ENCODE measurements at places on chromosomes 11 and 22.

- no peaks in the 10 kb centered on the region for H3K4me1 ChIP-seq
- DNase-seq = peak; percentile 5
- H3K27ac ChIP-seq = no peak overlapping the region
- H3K27me3 ChIP-seq = peaks cover 19% of the 10 kb centered on the region
Measured at GRCh38 chr11:44446996-44447771, 118.3 kb upstream of the CD82 start.

DNA sequence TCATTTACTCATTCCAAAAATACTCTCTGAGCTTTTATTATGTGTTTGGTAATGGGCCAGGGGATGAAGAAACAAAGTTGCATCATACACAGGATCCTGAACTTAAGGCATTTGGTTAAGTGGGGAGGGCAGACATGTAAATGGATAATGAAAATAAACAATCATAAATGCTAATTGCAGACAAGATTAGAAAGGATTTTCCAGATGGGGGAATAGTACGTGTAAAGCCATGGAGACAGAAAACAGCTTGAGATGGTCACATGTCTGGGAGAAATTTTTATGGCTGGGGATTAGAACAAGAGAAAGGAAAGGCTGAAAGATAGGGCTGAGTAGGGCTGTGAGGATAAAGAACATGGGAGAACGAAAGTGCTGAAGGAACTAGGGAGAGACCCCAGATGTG is 534.3 kb upstream of the LARGE1 start:
- no peak overlapping the region for H3K27ac ChIP-seq
- no peaks in the 10 kb centered on the region for H3K4me1 ChIP-seq
- no peaks in the 10 kb centered on the region for H3K27me3 ChIP-seq
- no peaks in the 10 kb centered on the region for H3K36me3 ChIP-seq

DNA sequence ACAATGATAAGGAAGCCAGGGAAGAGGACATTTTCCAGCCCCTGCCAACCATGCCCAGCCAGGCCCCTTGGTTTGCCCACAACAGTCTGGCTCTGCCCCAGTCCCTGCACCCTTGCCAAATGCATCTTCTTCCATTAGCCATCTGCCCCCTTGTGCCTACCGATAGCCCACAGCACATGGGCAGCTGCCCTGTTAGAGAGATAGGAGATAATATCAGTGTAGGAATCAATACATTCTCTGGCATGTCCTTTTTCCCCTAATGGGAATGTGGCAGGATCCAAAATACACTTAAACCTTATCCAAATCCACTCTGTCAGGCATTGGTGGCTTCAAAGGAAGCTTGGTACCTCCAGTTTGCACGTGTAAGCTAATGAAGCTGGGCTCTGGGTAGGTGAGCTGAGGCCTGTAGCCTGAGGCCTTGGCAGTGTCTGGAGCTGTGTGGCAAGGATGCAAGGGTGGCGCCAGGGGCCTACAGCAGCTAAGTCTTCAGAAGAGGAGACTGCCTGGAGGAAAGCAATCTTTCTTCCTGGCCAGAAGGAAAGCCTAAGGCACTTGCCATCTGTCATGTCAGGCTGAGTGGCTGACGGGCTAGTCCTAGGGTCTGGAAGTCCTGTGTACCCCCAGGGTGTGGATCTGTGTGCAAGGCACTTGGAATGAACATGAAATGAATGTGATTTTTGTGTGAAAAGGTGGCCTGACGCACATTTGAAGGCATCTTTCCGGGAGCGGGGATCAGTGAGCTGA is 164.2 kb upstream of the TBCEL start:
- no peaks in the 10 kb centered on the region for H3K27me3 ChIP-seq
- H3K27ac ChIP-seq = no peak overlapping the region
- no peak overlapping the region for H3K4me3 ChIP-seq

- H3K27ac ChIP-seq = no peak overlapping the region
- H3K4me3 ChIP-seq = no peak overlapping the region
Measured at GRCh38 chr11:36126678-36127077, 162.5 kb downstream of the COMMD9 start.

DNA sequence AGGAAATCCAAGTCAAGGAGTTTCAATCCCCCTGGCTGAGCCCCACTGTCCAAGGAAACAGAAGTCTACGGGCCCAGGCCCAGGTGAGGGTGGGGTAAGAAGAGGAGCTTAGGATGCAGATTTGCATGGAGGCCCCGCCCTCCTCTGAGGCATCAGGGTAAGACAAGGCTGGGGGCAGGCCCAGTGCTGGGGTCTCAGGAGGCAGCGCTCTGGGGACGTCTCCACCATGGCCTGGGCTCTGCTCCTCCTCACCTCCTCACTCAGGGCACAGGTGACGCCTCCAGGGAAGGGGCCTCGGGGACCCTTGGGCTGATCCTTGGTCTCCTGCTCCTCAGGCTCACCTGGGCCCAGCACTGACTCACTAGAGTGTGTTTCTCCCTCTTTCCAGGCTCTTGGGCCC is 31.3 kb upstream of the IGLL5 start:
- H3K4me1 ChIP-seq = no peaks in the 10 kb centered on the region
- H3K4me3 ChIP-seq = no peak overlapping the region
- H3K36me3 ChIP-seq = no peaks in the 10 kb centered on the region
- H3K27me3 ChIP-seq = peaks cover 10% of the 10 kb centered on the region
- no peak overlapping the region for H3K27ac ChIP-seq
- no peak for DNase-seq

- H3K4me3 ChIP-seq = peak overlapping the region; percentile 59
- H3K27ac ChIP-seq = peak overlapping the region; percentile 100
- H3K4me1 ChIP-seq = peaks cover 55% of the 10 kb centered on the region
- H3K36me3 ChIP-seq = no peaks in the 10 kb centered on the region
- H3K27me3 ChIP-seq = no peaks in the 10 kb centered on the region
Measured at GRCh38 chr11:114291842-114292680, 4.1 kb upstream of the NNMT start.

GRCh38 chr11:131422496-131422895 is 52.1 kb downstream of the NTM start:
- H3K36me3 ChIP-seq = no peaks in the 10 kb centered on the region
- no peaks in the 10 kb centered on the region for H3K27me3 ChIP-seq
- H3K4me3 ChIP-seq = no peak overlapping the region
- DNase-seq = no peak
- H3K4me1 ChIP-seq = no peaks in the 10 kb centered on the region

GRCh38 chr11:106086135-106086534 is 8.7 kb downstream of the AASDHPPT start:
- no peak overlapping the region for H3K4me3 ChIP-seq
- peak overlapping the region; percentile 10 for H3K27ac ChIP-seq
- peaks cover 20% of the 10 kb centered on the region for H3K4me1 ChIP-seq
- H3K36me3 ChIP-seq = peaks cover 16% of the 10 kb centered on the region
- H3K27me3 ChIP-seq = no peaks in the 10 kb centered on the region

DNA sequence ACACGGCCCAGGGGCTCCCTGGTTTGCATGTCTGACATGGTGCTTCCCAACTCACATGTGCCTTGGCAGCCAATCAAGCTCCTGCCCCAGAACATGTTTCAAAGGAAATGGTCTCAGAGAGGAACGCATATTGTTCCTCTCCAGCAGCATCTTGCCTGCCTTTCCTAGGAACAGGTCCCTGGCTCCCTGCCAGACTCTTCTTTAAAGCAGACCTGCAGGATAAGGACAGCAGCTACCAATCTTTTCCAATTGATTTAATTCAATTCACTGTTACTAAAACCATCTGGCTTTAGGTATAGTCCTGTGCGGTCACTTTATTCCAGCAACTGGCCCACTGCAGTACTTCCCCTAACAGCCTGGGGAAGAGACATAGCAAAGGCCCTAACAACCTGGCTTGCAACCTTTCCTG is 79.9 kb downstream of the AMBRA1 start:
- H3K27ac ChIP-seq = no peak overlapping the region
- H3K36me3 ChIP-seq = no peaks in the 10 kb centered on the region
- no peak overlapping the region for H3K4me3 ChIP-seq

- H3K4me1 ChIP-seq = peaks cover 10% of the 10 kb centered on the region
- no peak overlapping the region for H3K27ac ChIP-seq
- no peaks in the 10 kb centered on the region for H3K27me3 ChIP-seq
Measured at GRCh38 chr11:65078786-65079342, 5.0 kb downstream of the CDCA5 start.

DNA sequence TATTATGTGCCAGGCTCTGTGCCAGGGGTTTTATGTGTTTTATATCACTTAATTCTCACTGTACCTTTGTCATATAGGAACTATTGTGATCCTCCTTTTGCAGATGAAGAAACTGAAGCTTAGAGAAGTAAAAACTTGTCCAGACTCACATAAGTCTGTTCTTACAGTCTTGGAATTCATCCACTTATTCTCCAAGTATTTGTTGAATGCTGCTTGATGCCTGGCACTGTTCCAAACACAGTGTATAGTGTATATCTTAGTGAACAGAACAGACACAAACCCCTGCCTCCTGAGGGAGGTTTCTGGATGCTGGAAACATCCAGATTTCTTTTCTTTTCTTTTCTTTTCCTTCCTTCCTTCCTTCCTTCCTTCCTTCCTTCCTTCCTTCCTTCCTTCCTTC is 29.0 kb upstream of the FGF3 start:
- H3K4me3 ChIP-seq = no peak overlapping the region
- no peak overlapping the region for H3K27ac ChIP-seq
- H3K36me3 ChIP-seq = no peaks in the 10 kb centered on the region
- no peak for DNase-seq

DNA sequence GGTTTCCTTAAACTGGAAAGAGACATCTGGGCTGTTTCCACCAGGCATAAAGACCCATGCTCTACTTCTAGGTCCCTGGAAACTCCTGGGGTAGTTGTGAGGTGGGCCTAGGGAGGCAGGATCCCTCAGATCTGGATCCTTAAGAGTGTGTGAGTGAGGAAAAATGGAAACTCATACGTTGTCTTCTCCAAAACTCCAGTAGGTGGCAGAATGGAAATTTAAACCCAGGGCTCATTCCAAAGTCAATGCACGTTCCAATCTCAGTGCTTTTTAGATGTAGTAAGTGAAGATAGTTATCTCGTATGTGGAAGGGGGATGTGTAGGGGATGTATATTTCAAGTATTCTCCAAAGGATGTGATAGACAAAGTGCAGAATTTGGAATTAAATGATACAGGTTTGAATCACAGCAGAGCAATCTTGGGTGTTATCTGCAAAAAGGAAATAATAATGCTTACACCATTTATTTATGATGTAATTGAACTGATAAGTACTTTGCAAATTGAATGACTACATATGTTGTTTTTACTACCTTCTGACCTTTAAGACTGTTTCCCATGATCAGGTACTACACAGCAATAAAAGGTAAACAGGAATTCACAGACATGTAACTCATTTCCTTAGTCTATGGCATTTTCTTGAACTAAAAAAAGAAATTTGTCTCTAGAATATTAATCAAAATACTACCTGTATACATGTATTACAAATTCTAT is 13.1 kb upstream of the MMP1 start:
- no peak overlapping the region for H3K4me3 ChIP-seq
- peaks cover 5% of the 10 kb centered on the region for H3K27me3 ChIP-seq
- no peaks in the 10 kb centered on the region for H3K4me1 ChIP-seq
- H3K27ac ChIP-seq = no peak overlapping the region

DNA sequence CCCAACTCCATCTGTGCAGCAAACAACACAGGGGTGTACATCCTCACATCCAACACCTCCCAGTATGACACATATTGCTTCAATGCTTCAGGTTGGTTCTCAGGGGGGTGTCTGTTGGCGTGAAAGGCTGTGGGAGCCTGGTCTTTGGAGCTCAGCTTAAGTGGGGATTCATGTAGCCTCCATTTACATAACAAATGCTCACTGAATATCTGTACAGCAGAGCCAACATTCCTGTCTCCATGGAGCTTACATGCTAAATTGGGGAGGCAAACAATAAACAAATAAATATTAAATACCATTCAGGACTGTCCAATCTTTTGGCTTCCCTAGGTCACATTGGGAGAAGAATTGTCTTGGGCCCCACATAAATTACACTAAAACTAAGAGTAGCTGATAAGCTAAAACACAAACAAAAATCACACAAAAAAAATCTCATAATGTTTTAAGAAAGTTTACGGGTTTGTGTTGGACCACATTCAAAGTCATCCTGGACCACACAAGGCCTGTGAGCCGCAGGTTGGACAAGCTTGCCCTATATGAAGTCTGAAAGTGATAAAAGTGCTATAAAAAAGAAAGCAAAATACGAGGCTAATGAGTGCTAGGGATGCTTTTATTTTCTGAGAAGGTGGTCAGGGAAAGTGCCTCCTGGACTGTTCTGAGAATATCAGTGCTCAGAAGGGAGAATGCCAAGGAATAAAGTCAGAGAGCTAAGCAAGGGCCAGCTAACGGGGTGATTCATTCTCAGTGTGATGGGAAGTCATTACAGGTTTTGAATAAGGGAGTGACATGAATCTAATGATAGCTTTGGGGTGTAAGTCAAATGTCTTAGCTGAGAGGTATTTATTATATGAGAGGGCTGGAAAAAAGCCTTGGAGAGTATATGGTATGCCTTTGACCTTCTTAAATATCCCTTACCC is 41.6 kb downstream of the CD44 start:
- DNase-seq = peak; percentile 18
- peaks cover 79% of the 10 kb centered on the region for H3K36me3 ChIP-seq
- H3K4me3 ChIP-seq = peak overlapping the region; percentile 14
- H3K27ac ChIP-seq = peak overlapping the region; percentile 83
- H3K27me3 ChIP-seq = no peaks in the 10 kb centered on the region
- H3K4me1 ChIP-seq = peaks cover 60% of the 10 kb centered on the region

GRCh38 chr22:27761000-27761399 is 40.6 kb downstream of the MN1 start:
- H3K27ac ChIP-seq = no peak overlapping the region
- no peaks in the 10 kb centered on the region for H3K36me3 ChIP-seq
- no peaks in the 10 kb centered on the region for H3K4me1 ChIP-seq
- H3K27me3 ChIP-seq = peaks cover 2% of the 10 kb centered on the region
- H3K4me3 ChIP-seq = no peak overlapping the region

DNA sequence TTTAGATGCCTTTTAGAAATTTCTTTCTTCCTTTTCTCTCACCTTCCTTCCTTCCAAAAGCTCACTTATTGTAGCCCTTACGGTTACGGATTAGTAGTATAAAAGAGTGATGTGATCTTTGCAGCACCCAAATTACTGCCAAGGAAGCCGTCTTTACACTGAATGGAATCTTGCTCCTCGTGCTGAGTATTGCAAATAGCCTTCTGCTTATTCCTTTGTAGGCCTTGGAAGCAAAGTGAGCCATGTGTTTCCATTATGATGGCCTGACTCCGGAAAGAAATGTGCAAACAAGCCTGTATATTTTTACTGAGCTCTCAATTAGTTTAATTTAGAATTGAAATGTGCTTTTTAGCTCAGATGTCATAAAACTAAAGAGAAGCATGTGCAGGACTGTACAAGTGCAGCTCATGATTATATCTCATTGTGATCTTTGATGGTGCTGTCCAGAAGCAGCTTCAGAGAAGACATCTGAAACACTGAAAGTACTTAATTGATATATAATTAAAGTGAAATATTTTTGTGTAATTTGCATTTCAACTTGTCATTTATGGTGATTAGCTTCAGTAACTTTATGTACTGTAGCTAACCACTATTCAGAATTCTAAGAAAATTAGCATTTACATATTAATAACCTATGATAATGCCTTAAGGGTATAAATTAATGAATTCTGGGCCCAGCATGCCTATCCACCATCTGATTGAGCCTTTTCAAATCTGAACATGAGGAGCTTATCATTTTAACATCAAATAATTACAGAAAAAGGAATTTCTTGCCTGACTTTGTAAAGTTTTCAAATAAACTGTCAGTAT is 129.3 kb downstream of the GRIA4 start:
- H3K4me3 ChIP-seq = no peak overlapping the region
- no peaks in the 10 kb centered on the region for H3K36me3 ChIP-seq
- H3K27me3 ChIP-seq = no peaks in the 10 kb centered on the region
- H3K4me1 ChIP-seq = no peaks in the 10 kb centered on the region
- H3K27ac ChIP-seq = no peak overlapping the region
- no peak for DNase-seq

GRCh38 chr22:49317369-49317768 is 510.3 kb downstream of the BRD1 start:
- H3K27me3 ChIP-seq = no peaks in the 10 kb centered on the region
- H3K27ac ChIP-seq = no peak overlapping the region
- H3K36me3 ChIP-seq = no peaks in the 10 kb centered on the region
- no peak overlapping the region for H3K4me3 ChIP-seq
- DNase-seq = no peak
- no peaks in the 10 kb centered on the region for H3K4me1 ChIP-seq

All from osteoblast (primary cell).